ENCODE measurements at places on chromosomes 12 and 14. TPM values are rescaled to one million over a fixed set of nuclear protein-coding genes. Genes with fewer than 3 reads are reported as not detected.

DNA sequence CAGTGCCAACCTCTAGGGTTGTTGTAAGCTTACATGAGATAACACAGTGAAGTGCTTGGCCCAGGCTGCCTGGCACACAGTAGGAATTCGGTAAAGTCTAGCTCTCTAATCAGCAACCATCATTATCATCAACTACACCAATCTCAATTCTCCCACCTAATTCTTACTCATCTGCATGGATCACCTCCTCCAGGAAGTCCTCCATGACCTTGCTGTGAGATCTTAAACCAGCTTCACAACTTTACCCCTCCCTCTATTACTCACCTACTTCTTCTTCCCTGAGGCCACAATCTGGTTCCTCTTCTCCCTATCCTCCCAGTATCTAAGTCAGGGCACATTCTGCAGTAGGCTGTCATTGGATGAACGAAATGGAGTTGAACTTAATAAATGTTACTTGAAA is 67.3 kb downstream of the GSC start:
- no peak for DNase-seq

OTOGL gene
- total RNA-seq, result not detected

SPX gene
- total RNA-seq, result 0.30 TPM

GRCh38 chr14:66495218-66496098 is 9.3 kb downstream of the CCDC196 start:
- no peak for DNase-seq

Measured in T-cell (primary cell).